ENCODE measurements at places on chromosomes 2 and 18. TPM values are rescaled to one million over a fixed set of nuclear protein-coding genes. Genes with fewer than 3 reads are reported as not detected.

Gene GNLY
- 4.8 TPM for total RNA-seq

Gene SERPINB10
- not detected for total RNA-seq

Gene POTEF
- total RNA-seq: not detected

Gene RTKN
- total RNA-seq: 9.8 TPM

Gene MARCHF4
- not detected for total RNA-seq

GRCh38 chr2:180356676-180357075 is 349.6 kb upstream of the CWC22 start:
- no peak for DNase-seq
- H3K4me3 ChIP-seq: no peak overlapping the region
- H3K36me3 ChIP-seq: no peaks in the 10 kb centered on the region
- no peaks in the 10 kb centered on the region for H3K27me3 ChIP-seq
- no peaks in the 10 kb centered on the region for H3K4me1 ChIP-seq

- H3K4me1 ChIP-seq: no peaks in the 10 kb centered on the region
- H3K27me3 ChIP-seq: no peaks in the 10 kb centered on the region
- no peak overlapping the region for H3K4me3 ChIP-seq
- DNase-seq: no peak
- H3K36me3 ChIP-seq: no peaks in the 10 kb centered on the region
Observed at GRCh38 chr2:191112448-191112901, 38.3 kb downstream of the STAT4 start.

DNA sequence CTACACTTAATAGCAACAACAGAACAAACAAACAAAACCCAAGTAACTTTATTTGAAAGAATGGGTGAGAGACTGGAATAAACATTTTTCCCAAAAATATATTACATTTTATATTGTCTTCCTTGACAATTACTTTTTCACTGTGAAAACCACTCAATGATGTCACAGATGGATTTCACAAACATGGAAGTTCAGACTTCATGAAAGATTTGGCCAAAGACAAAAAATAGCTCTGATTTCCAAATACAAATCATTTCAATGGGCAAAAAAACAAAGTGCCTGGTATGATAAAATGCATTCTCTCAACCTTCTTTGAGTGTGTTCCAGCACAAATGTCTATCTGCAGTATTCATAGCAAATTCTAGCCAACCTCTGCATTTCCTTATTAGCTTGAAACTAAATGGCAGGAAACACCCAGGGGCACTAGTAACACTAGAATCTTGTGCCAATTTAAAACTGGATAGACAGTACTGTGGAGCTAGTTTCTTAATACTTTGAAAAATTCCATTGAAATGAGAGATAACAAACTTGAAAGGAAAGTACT is 28.5 kb upstream of the NAPG start:
- DNase-seq: no peak
- H3K27me3 ChIP-seq: no peaks in the 10 kb centered on the region
- no peaks in the 10 kb centered on the region for H3K4me1 ChIP-seq
- no peak overlapping the region for H3K4me3 ChIP-seq
- H3K36me3 ChIP-seq: no peaks in the 10 kb centered on the region

DNA sequence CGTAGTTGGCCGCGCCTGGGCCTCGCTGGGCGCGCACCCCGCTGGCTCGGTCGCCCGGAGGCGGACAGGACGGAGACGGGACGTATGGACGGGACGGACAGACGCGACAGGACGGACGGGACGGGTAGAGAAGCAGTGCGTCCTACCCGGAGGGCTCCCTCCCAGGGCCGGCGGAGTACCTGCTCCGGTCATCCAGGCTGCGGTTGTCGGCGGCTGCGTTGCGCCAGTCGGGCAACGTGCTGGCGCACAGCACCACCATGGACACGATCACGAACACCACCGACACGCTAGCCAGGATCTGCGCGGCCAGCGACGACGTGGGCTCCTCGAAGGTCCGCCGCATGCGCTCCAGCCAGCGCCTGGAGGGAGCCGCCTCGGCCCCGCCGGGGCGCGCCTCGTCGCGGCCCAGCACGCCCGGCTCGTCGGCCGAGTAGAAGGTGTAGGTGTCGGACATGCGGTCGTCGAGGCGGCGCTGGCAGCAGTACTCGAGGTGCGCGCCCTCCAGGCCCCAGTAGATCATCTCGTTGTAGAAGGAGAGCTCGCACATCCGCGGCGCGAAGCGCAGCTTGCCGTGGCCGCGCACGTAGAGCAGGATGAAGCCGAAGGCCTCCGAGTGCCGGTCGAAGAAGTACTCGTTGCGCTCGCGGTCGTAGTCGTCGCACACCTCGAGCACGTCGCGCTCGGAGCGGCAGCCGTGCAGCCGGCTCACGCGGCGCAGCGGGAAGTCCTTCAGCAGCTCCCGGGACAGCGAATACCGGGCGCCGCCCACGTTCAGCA is 903 bp downstream of the KCNG3 start:
- DNase-seq: no peak
- H3K27ac ChIP-seq: no peak overlapping the region
- H3K4me1 ChIP-seq: no peaks in the 10 kb centered on the region

DNA sequence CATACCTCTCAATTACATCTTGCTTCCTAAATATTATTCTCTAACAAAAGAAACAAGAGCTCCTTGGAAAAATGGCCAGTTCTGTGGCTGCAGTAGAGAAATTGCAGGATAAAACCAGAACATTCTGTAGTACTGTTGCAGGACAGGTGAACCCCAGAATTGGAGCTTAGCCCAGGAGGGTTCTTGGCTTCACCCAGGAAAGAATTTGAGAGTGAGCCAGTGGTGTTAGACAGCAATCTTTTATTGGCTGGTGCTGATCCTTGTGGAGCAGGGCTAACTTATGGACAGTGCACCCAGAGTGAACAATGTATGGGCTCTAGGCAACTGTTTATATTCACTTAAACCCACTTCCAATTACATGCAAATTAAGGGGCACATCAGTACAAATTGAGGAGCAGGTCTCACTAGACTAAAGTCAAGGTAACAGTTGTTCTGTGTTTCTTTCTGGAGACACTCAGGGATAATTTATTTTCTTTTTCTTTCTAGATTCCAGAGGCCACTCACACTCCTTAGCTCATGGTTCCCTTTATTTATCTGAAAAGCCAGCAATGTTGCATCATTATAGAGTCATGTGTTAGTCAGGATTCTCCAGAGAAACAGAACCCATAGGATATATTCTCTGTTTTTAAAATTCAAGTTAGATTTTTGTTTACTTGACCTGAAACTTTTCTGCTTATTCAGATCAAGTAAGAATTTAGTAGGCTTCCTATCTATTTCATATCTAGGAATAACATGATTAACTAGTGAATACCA is 348.1 kb downstream of the CCDC85A start:
- no peak overlapping the region for H3K27ac ChIP-seq
- no peak for DNase-seq
- H3K36me3 ChIP-seq: no peaks in the 10 kb centered on the region
- no peaks in the 10 kb centered on the region for H3K27me3 ChIP-seq

GRCh38 chr2:160871953-160872352 is 288.3 kb upstream of the TANK start:
- H3K4me3 ChIP-seq: no peak overlapping the region
- DNase-seq: no peak
- no peaks in the 10 kb centered on the region for H3K36me3 ChIP-seq
- H3K27ac ChIP-seq: no peak overlapping the region
